A549 treated with AZD2906 at 1 μM for 4 hours (cell line): ENCODE measurements at places on chromosomes 6 and 20. TPM values are rescaled to one million over a fixed set of nuclear protein-coding genes. Genes with fewer than 3 reads are reported as not detected.

Gene CARMIL1
- 7.4 to 10.0 TPM (median 8.1 TPM) in 5 replicates for total RNA-seq

Gene PLA2G7
- total RNA-seq, result 0.03 to 0.07 TPM in 2 of 5 replicates, not detected in the others

Gene LY6G6C
- 0.08 to 0.14 TPM (median 0.09 TPM) in 3 of 5 replicates, not detected in the others for total RNA-seq

Gene RCAN2
- total RNA-seq, result 0.02 TPM in 1 of 5 replicates, not detected in the others

Gene TP53TG5
- total RNA-seq, result not detected in 5 replicates

Gene TMEM200A
- total RNA-seq, result 0.01 to 0.08 TPM (median 0.05 TPM) in 5 replicates

Gene RGS17
- 4.7 to 6.3 TPM (median 5.8 TPM) in 5 replicates for total RNA-seq

Gene FUCA2
- total RNA-seq, result 51.7 to 56.9 TPM (median 54.8 TPM) in 5 replicates

Gene KIF6
- 0.16 to 0.29 TPM (median 0.25 TPM) in 5 replicates for total RNA-seq

Gene RNF39
- total RNA-seq, result 0.03 to 0.06 TPM (median 0.05 TPM) in 4 of 5 replicates, not detected in the other

Gene GLP1R
- not detected in 5 replicates for total RNA-seq

Gene KIF25
- total RNA-seq, result 0.03 to 0.07 TPM in 2 of 5 replicates, not detected in the others

Gene PLG
- not detected in 5 replicates for total RNA-seq

Gene MAP3K4
- total RNA-seq, result 10.7 to 12.3 TPM (median 10.9 TPM) in 5 replicates

Gene COL12A1
- 3.9 to 6.2 TPM (median 4.8 TPM) in 5 replicates for total RNA-seq

Gene TREML2
- total RNA-seq, result not detected in 5 replicates

Gene RAET1G
- 6.4 to 11.6 TPM (median 8.5 TPM) in 5 replicates for total RNA-seq

Gene ELOVL2
- total RNA-seq, result 5.2 to 6.5 TPM (median 6.5 TPM) in 5 replicates

Gene OR12D2
- total RNA-seq, result not detected in 5 replicates

Gene PARD6B
- total RNA-seq, result 3.4 to 4.4 TPM (median 3.8 TPM) in 5 replicates

Gene ITPR3
- total RNA-seq, result 39.1 to 54.2 TPM (median 45.8 TPM) in 5 replicates

Gene PBOV1
- total RNA-seq, result not detected in 5 replicates

Gene ZC2HC1B
- not detected in 5 replicates for total RNA-seq

Gene SUN5
- not detected in 5 replicates for total RNA-seq

Gene SENP6
- 24.6 to 37.1 TPM (median 28.7 TPM) in 5 replicates for total RNA-seq

Gene SIRPB2
- total RNA-seq, result not detected in 5 replicates
